Uterus (tissue), 4 donors: ENCODE measurements at places on chromosomes 1 and 21. TPM values are rescaled to one million over a fixed set of nuclear protein-coding genes. Genes with fewer than 3 reads are reported as not detected.

- DNase-seq, result no peak
- no peaks in the 10 kb centered on the region for H3K27me3 ChIP-seq
- H3K4me3 ChIP-seq, result no peak overlapping the region
- no peaks in the 10 kb centered on the region for H3K36me3 ChIP-seq
- no peaks in the 10 kb centered on the region for H3K4me1 ChIP-seq
Measured at GRCh38 chr1:119249283-119249682, 108.8 kb upstream of the WARS2 start.

DNA sequence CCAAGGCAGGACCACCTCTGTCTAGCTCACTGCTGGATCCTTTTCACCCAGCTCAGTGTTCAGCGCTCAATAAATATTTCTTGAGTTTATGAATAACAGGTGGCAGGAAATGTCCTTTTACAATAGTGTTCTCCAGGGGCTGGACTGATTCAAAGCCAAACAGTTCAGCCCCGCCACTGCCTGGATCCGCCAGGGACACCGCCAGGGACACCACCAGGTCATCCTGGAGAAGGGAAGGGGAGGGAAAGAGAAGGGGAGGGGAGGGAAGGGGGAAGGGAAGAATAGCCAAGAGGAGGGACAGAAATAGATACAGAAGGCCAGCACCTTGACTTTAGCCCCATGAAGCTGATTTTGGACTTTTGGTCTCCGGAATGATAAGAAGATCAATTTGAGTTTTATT, 255.6 kb downstream of the GRIK3 start:
- no peaks in the 10 kb centered on the region for H3K27me3 ChIP-seq
- no peaks in the 10 kb centered on the region for H3K4me1 ChIP-seq
- no peak for DNase-seq
- no peak overlapping the region for H3K4me3 ChIP-seq

DNA sequence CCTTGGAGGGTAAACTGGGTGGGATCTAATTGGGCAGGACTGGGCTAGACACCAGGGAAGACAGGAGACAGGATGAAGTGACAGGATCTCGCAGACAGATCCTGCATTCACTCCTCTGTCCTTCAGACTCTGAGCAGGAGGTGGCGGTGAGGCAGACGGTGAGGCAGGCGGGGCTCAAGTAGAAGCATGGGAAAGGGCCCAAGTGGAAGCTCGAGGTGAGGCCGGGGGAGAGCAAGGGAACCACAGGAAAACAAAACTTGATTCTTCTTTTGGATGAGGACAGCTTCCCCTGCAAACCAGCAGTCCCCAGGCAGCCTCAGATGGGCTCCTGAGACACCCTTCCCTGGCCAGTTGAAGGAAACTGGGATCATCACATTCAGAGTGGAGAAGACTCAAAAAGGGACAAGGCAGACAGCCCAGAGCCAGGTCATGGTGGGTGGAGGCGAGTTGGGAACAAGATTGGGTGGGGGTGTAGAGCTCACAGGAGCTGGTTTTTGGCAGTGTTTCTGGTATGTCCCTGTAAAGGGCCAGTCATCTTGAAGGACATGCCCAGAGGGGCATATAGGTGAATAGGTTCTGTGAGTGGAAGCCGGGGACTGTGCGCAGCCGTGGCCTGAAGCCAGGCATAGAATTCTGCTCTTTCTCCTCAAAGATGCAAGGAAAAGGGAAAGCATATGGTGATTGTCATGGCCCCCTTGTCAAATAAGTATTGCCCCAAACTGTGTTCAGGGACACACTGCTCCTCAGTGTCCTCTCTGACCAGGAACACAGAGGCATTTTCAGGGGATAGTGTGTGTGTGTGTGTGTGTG, 18.0 kb downstream of the INKA2 start:
- DNase-seq, result no peak
- no peak overlapping the region for H3K4me3 ChIP-seq
- H3K27me3 ChIP-seq, result no peaks in the 10 kb centered on the region
- H3K36me3 ChIP-seq, result no peaks in the 10 kb centered on the region

GRCh38 chr1:214990619-214991018, 91.9 kb upstream of the KCNK2 start:
- no peak overlapping the region for H3K4me3 ChIP-seq
- H3K4me1 ChIP-seq, result no peaks in the 10 kb centered on the region
- no peaks in the 10 kb centered on the region for H3K27me3 ChIP-seq
- H3K36me3 ChIP-seq, result no peaks in the 10 kb centered on the region

GRCh38 chr1:54798769-54799641, 2.1 kb downstream of the TTC22 start:
- H3K4me1 ChIP-seq, result no peaks in the 10 kb centered on the region
- DNase-seq, result no peak
- H3K27me3 ChIP-seq, result no peaks in the 10 kb centered on the region
- H3K27ac ChIP-seq, result no peak overlapping the region
- H3K4me3 ChIP-seq, result no peak overlapping the region

DNA sequence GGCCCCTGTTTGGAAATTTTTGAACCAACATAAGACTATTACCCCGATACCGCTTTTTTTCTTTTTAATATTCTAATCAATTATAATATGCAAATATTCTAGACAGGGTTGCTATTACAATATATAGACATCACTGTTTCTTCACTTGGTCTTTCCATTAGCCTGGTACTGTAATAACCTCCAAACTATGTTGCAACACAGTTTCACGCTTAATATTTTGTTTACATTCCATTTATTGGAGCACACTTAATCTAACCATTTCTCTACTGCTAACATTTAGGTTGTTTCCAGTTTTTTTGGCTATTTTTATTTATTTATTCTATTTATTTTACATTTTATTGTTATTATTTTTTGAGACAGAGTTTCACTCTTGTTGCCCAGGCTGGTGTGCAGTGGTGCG, 17.6 kb upstream of the NID1 start:
- H3K4me1 ChIP-seq, result no peaks in the 10 kb centered on the region
- no peaks in the 10 kb centered on the region for H3K27me3 ChIP-seq
- H3K36me3 ChIP-seq, result no peaks in the 10 kb centered on the region

GRCh38 chr1:71324671-71325267, 243.9 kb upstream of the ZRANB2 start:
- H3K4me1 ChIP-seq, result no peaks in the 10 kb centered on the region
- no peaks in the 10 kb centered on the region for H3K36me3 ChIP-seq
- H3K4me3 ChIP-seq, result no peak overlapping the region
- H3K27ac ChIP-seq, result no peak overlapping the region
- H3K27me3 ChIP-seq, result no peaks in the 10 kb centered on the region

Gene MYOG
- total RNA-seq, result not detected

Gene SIK1
- 64.4 TPM for total RNA-seq

Gene NUDT4B
- 24.1 TPM for total RNA-seq

Gene RIMS3
- total RNA-seq, result 14.0 TPM

Gene LCA5L
- total RNA-seq, result 4.1 TPM

Gene GSTM5
- 22.9 TPM for total RNA-seq

Gene TMEM82
- not detected for total RNA-seq

Gene TFF2
- total RNA-seq, result not detected

Gene ADAMTS1
- total RNA-seq, result 210 TPM
